OCI-LY7 (cell line): ENCODE measurements at places on chromosomes 6 and 20.

DNA sequence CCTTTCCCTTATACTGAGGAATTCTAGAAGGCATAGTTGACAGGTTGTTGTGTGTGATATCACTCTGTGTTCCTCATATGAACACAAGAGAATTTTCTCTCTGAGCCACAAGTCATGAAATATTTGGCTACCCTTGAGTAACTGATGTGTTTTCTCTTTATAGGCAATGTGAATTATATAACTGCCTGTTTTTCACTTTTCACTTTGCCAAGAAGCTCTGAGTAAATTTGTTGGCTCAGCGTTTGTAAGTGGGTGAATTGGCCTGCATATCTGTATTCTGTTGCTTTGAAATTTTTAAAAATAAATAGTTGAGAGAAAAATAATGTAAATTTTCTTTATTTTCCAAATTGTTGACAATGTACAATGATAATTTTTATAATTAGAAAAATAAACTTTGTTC, 5.2 kb upstream of the BTBD9 start:
- DNase-seq = no peak

DNA sequence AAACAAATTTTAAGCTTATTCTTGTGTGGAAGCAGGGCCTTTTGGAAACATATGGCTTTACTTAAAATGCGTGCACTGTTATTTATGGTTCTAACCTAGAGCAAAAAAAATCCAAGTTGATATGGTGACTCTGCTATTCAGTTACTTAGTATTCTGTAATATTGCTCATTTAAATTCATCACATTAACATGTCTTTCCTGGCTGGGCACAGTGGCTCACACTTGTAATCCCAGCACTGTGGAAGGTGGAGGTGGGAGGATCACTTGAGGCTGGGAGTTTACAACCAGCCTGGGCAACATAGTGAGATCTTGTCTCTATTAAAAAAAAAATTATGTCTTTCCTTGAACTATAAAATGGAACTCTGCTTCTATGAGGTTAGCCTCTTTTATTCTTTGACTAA, 57.8 kb upstream of the SDHAF4 start:
- no peak for DNase-seq

DNA sequence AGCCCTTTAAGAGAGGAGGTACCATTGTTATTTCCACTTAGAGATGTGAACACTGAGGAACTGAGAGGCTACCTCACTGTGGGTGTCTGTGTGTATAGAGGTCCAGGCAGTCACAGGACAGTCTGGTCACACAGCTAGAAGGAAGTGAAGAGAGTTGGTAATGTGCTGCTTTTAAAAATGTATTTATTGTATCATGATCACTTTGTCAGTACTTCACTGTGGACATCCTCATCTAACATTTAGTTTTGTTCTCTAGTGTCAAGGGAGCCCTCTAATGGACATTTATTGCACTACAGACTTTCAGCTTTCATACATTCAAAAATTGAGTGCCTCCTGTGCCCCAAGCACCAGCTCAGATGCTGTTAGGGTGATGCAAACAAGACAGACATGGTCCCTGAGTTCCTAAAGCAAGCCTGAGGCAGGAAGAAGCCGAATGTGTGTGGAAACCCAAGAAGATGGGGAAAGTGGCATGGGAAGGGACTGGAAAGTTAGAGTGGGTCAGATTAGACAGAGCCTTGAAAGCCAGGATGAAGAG, 123.0 kb downstream of the SLC16A10 start:
- peak; percentile 62 for DNase-seq

DNA sequence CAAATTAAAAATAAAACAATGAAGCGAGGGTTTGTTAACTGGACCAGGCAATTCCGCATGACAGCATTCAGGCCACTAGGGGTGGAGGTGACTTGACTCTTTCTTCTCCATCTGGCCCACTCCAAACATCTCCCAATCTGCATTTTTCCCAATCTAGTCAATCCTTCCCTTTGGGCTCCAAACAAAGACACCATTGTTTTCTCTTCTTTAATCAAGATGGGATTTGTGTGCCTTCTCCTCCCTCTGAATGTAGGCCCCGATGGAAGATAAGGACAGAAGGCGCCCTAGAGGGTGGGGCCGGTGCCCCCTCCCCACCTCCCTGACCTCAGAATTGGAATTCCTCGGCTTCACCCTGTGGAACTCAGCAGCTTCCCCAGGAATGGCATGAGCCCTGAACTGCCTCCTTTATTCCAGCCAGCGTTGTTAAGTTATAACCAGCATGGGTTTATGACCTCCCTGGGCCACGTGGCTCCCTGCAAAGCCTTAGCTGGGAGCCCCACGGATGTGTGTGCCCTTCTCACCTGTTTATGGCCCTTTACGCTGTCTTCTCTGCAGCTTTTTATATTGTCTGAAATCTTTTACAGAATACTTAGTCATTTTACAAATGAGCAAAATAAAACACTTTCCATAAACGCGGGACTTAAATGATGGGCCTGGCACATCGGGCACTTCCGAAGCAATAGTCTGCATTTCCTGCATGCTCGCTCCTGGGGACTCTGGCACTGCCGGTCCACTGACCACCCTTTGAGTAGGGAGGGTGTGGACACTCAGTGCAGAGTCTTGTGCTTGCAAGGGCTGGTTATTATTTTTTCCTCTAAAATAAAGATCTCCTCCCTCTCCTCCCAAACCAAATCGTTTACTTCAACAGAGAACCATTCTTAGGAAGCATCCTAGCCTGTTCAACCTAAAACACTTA, 24.5 kb downstream of the OVOL2 start:
- DNase-seq = no peak

DNA sequence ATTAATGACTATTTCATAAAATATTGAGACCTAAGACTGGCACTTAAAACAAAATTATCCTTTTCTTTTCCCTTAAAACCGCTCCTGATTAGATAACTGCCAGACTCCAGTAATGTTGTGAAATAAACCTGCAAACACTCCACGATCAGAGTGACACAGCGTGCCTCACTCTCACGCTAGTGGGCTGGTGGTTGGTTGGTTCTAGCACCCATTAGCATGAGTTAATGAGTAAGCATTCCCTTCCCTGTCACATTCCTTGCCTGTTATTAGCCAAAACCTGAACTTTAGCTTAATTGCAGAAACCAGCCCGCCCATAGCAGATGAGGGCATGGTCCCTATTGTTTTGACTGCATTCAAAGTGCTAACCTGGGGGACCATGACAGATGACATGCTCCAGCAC, 193.4 kb downstream of the CD83 start:
- no peak for DNase-seq

- no peak for DNase-seq
Observed at GRCh38 chr6:125584468-125584939, 164.9 kb upstream of the HEY2 start.

GRCh38 chr6:48032151-48032550, 78.8 kb downstream of the PTCHD4 start:
- DNase-seq = no peak

GRCh38 chr6:127383988-127384387, 40.6 kb upstream of the ECHDC1 start:
- DNase-seq = no peak

DNA sequence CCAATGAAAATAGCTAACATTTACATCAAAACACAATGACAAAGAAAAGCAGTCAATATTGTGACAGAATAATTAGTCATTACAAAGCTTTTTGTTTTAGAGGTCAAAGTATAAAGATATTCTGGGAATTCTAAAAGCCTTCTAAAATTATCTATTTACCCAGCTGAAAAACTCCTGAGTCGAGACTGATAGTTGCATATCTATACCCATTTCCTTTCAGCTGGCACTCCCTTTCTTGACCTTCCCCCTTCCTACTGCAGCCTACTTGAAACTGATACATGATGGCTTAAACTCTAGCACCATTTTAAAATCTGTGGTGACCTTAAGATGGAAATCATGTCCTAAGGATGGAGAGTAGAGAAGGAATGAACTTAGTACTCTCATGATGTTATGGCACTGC, 38.6 kb downstream of the LMBRD1 start:
- no peak for DNase-seq

GRCh38 chr6:31162463-31163165, 4.2 kb downstream of the TCF19 start:
- no peak for DNase-seq

- DNase-seq = peak; percentile 68
Observed at GRCh38 chr6:131197716-131198115, 62.4 kb downstream of the AKAP7 start.

- DNase-seq = peak; percentile 22
Observed at GRCh38 chr6:68343901-68344300, 291.2 kb upstream of the ADGRB3 start.

GRCh38 chr20:21322083-21322710, 19.1 kb downstream of the XRN2 start:
- DNase-seq = no peak

GRCh38 chr6:14848019-14848418, 397.9 kb upstream of the JARID2 start:
- DNase-seq = no peak

GRCh38 chr6:109791301-109791700, 100.2 kb downstream of the FIG4 start:
- DNase-seq = no peak

GRCh38 chr6:135823851-135824250, 27.6 kb upstream of the PDE7B start:
- DNase-seq = no peak

DNA sequence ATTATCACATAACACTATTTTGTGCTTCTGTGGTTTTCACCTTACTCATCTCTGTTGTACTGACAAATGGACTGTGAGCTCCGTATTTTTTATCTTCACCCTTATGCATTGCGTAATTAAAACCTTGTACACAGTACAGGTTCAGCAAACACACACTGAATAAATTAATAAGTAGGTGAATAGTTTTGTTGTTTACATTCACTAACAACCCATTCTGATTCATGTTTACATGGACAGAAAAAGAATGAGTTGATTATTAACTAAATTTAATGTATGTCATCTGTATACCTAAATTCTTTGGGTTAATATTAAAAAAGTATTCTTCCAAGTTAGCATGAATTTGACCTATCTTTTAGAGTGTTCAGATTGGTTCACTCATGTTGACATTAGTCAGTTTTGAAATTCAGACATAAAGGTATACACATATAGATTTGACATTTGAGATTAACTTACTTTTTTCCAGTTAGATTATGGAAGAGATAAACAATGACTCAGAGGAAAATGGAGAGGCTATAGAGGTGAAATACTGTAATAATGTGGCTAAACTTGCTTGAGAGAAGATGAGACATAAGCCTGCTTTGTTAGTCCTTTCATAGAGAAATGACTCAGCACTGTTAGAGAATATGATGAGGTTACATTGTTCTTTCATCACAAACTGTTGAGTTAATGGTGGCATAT, 541.7 kb upstream of the FLRT3 start:
- DNase-seq = no peak

GRCh38 chr6:71080133-71080532, 123.3 kb upstream of the B3GAT2 start:
- no peak for DNase-seq

DNA sequence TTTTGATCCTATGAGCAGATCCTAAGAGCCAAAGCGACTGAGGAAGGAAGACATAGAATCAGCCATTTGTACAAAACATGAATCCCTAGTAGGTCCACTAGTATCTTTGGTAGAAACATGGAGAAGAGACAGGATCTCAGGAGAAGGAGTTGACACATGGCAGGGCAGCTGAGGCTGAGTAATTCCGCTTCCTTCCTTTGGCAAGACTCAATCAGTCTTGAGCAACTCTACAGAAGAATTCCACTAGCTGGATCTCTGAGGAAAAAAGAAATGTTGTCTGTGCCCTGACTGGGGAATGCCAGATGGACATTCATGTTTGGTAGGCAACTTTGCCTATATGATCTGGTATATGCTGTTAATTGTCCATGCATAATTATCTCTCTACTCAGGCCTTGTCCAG, 35.3 kb downstream of the ESR1 start:
- no peak for DNase-seq

DNA sequence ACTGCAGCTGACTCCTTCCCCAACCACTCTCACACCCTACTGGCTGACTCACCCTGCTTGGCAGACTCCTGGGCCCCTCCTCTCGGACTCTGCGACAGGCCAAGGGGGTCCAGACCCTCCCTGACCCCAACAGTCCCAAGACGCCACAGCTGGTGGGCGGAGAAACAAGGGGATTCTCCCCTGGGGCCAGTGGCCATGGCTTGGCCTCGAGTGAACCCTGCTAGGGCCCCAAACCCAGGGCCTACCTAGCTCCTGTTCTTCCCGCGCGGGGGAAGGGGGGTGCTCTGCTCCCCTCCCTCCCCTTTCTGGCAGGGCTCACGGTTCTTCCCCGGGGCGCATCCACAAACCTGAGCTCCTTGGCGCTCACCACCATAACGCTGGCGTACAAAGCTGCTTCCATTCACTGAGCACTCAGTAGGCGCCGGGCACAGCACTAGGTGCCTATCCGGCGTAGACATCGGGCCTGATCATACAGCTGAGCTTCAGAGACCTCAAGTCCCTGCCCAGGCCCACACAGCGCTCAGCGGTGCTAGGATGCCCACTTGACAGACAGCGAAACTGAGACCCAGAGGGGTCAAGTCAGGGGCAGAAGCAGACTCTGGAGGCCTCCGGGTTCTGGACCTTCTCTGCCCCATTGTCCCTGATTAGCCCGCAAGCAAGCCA, 597 bp downstream of the ADA start:
- DNase-seq = peak; percentile 68

- DNase-seq = no peak
Observed at GRCh38 chr6:71531006-71531405, 242.4 kb downstream of the OGFRL1 start.

DNA sequence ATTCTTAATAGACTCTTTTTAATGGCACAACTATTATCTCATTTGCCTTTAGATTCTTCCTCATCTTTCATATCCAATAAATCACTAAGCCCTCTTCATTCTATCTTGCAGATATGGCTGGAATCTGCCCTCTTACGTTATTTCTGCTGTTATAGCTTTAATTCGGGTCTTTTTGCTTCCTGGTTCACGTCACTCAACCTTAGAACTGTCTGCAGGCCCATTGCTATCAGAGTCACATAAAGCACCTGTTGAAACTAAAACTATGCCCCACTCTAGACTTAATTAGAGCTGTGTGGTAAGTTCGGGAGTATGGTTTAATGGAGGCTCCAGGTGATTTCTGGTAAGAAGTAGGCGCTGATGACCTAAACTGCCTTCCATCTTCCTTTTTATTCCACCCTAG, 988 bp downstream of the QRSL1 start:
- DNase-seq = peak; percentile 79

DNA sequence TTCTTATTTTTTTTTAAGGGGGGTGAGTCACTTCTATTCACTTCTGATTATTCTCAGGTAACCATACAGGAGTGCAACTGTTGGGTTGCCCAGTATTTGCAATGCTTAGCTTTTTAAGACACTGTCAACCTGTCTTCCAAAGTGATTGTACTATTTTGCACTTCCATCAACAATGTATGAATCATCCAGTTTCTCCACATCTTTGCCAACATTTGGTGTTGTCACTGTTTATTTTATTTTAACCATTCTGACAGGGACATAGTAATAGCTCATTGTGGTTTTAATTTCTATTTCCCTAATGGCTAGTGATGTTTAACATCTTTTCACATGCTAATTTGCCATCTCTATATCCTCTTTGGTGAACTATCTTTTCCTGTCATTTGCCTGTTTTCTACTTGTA, 1.4 kb upstream of the SLC13A3 start:
- DNase-seq = no peak

DNA sequence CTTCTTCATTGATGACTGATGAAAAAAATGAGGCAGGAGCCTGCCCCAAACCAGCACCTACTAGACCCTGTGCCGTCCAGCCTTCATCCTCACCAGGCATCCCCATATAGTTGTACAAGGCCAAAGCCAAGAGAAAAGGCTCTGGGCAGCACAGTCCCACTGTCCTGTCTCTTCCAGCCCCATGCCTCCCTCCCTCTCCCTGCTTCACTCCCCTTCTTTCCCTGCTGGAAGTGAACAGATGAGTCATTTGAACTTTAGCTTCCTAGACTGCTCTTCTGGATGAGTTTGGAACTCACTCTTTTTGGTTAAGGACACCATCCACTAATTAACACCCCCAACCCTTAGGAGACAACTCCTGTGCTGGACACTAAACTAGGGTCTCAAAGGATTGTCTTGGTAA, 235.2 kb downstream of the LRFN2 start:
- no peak for DNase-seq
